Stimulated activated CD8-positive, alpha-beta memory T cell treated with anti-CD3 and anti-CD28 coated beads, Interleukin-7, amount 100 ng/mL, for 1 hour (primary cell): ENCODE measurements at places on chromosomes 2 and 18.

DNA sequence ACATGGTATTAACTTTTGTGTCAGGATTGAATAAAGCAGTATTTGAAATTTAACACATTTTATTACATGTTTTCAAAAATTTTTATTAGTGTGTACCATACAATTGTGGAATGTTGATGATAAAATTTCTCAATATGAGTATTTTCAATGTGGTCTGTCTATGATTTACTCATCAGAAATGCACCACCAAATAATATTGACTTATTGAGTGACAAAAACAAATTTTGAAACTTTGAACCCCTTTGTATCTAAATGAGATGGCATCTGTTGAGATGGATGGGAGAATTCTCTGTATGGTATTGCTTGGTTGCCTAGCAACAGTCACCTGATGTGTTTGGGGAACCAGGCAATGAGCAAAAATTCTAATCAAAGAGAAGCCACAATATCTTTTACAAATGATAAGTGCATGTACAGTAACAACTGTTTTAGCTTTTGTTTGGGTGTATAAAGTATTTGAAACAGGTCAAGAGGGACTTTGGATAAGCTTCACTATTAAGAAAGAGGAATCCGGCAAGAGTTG is 400.1 kb downstream of the CCDC85A start:
- DNase-seq = no peak

DNA sequence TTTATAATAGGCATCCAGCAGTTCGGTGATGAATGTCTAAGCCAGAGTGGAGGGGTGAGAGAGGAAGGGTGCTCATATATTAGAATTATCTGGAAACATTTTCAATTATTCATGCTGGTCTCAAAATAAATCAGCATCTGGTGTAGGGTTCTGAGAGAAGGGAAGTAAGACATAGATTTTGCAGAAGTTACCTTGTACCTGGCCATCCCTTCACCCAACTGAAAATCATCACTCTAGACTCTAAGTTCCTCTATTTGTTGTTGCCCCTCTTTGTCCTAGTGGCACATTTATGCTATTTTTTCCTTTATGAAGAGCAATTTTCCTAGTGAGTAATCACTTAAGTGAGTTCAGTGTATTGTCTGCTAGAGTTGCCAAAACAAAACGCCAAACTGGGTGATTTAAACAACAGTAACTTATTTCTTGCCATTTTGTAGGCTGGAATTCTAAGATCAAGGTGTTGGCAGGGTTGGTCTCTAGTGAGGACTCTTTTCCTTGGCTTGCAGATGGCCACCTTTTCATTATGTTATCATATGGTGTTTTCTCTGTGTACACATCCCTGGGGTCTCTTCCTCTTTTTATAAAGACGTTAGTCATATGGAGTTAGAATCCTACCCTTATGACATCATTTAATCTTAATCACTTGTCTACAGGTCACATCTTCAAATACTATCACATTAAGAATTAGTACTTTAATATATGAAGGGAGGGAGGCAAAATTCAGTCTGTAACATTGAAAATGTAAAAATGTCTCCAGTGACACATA is 129.9 kb upstream of the KLHL14 start:
- DNase-seq = no peak

- DNase-seq = no peak
These were observed 132.1 kb upstream of the SETBP1 start for GRCh38 chr18:44548291-44549221.

DNA sequence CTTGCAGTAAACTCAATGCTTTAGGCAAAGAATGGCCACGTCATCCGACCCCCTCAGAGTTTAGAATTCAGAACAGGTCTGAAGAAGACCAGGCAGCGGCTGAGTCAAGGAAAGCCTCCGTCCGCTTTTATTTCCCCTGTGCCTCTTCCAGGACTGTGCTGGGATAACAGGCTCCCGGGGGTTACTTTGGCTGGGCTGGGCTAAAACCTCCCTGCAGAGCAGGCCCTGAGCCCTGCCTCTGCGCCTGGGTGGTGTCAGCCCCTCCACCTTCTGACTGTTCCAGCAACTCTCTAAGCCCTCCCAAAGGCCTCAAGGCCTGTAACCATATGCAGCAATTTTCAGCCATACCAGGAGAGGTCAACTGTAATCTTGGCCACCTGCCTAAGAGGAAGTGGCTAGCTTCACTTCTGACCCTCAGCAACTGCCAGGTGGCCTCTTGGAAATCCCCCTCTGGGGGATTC is 166.5 kb downstream of the RPIA start:
- no peak for DNase-seq

DNA sequence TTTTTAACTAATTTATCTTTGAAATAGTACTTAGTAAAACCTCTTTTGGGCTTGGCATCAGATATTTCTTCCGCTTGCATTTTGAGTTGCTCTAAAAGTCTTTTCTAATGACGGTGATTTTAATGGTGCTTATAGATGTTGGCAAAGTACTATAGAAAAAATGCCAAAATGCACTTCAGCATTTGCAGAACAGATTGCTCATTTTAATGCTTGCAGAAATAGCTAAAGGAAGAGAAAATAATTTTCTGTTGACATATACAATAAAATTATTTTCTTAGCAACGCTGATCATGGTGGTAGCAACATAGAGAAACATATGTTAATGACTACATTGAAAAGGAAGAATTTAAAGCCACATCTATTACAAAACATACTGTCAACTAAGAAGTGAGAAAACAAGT is 170.7 kb downstream of the STK39 start:
- DNase-seq = no peak

DNA sequence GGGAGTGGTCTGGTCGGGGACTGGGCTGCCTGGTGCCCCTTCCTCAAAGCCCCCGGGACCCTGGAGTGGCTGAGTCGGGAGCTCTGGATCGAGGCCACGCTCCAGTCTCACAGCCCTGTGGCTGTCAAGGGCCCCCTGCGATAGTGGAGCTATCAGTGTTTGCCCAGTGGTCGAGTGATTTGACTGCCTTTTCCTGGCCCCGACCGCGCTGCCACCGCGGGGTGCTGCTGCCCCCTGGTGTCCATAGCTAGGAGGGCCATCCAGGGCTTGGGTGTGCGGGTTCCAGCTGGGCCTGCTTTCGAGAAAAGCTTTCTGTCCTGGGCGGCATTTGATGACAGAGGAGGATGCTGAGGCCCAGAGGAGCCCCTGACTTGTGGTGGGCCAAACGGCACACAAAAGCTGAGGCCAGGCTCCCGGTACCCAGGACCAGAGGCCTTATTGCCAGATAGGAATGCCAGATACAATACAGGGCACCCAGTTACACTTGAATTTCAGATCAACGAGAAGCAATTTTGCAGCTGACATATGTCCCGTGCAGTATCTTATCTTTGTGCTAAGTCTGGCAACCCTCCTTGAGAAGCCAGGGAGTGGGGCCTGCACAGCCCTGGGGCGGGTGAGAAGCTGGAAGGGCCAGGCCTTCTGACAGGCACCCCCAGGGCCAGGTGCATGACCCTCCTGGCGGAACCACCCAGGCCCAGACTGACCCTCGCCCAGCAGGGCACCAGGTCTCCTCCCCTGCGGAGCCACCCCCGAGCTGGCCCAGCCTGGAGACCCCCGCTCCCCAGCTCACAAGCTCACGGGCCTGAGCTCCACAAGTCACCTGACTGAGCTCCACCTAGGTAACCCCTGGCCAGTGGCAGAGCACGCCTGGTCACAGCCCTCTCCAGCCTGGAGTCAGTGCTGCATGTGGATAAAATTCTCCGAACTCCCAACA is 13.0 kb downstream of the ODC1 start:
- DNase-seq = peak; percentile 41
